ENCODE measurements at places on chromosomes 6 and 20. TPM values are rescaled to one million over a fixed set of nuclear protein-coding genes. Genes with fewer than 3 reads are reported as not detected.

The MYH7B gene
- total RNA-seq = 0.55 TPM

The HLA-DRA gene
- total RNA-seq = 26.1 TPM

The RBBP9 gene
- 15.2 TPM for total RNA-seq

The DDO gene
- total RNA-seq = not detected

The TRDN gene
- not detected for total RNA-seq

The IBTK gene
- total RNA-seq = 24.6 TPM

The LRRC73 gene
- total RNA-seq = 0.33 TPM

The RPL10A gene
- total RNA-seq = 1,398 TPM
